ENCODE measurements at places on chromosomes 4 and X.
A peak's percentile ranks its signal among the peaks of the same experiment; 100 is the strongest.

GRCh38 chr4:164551713-164552040, 202.3 kb upstream of the SMIM31 start:
- no peak for DNase-seq

GRCh38 chr4:93342738-93343137, 485.8 kb upstream of the ATOH1 start:
- DNase-seq: no peak

GRCh38 chrX:69158166-69158980, 6.9 kb downstream of the PJA1 start:
- no peak for DNase-seq

GRCh38 chr4:152554742-152555141, 18.9 kb upstream of the FBXW7 start:
- no peak for DNase-seq

- DNase-seq: no peak
These were observed 53.1 kb downstream of the ARHGEF38 start for GRCh38 chr4:105605493-105605892.

GRCh38 chrX:31508338-31508737, 436.5 kb upstream of the FTHL17 start:
- DNase-seq: no peak

DNA sequence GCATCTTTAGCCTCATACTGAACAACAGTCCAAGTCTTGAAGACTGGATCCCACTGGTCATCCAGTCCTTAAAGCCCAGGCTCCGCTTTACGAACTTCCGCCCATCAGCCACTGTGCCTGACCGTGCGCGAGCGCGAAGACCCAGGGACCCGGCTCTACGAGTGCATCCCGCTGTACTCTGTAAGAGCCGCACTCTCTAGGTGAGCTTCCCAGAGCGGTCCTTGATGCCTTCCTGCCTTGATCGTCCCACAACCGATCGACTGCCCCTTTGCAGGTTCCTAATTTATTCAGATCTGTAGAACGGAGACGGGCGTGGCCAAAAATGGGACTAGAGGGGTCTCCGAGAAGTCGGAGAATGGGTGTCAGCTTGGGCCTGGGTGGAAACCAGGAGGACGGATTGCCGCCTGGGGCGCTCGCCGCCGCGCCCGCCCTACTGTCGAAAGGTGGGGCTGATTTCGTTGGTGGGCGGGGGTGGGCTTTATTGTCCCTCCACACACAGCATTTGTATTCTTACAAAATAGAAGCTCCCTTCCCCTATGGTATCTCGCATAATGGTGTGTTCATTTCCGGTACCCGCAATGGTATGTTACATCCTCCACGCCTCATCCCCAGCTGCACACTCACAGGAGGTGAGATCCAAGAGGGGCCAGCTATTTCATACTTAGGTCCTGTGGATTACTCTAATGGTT, 42.3 kb upstream of the FAM156A start:
- no peak for DNase-seq

- DNase-seq: no peak
These were observed 286.8 kb downstream of the CRLF2 start for GRCh38 chrX:925652-926061.

- DNase-seq: no peak
These were observed 44.5 kb upstream of the FAAH2 start for GRCh38 chrX:57241967-57242366.

DNA sequence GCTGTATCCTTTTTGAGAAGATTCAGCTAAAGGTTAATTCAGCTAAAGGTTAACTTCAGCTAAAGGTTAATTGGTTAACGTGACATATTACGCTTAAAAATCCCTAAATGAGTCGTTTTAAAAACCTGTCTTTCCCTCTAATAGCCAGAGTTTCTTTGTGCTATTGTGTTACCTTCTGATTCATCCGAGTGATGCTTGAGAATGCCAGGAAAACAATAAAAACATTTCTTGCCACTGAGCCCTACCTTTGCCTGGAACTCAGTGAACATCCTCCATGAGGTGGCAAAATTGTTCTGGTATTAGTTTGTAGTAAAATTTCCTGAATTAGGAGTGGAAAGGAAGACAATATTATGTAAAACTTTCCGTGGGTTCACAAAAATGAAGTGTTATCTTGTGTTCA, 13.7 kb upstream of the TMPRSS11E start:
- no peak for DNase-seq

- peak; percentile 89 for DNase-seq
These were observed 5.0 kb downstream of the SPON2 start for GRCh38 chr4:1167244-1167949.

- DNase-seq: no peak
These were observed 37.2 kb downstream of the FRMD7 start for GRCh38 chrX:132090403-132091159.

GRCh38 chr4:165111906-165112367, 723 bp downstream of the TMEM192 start:
- no peak for DNase-seq

- peak; percentile 80 for DNase-seq
These were observed 308.5 kb downstream of the CAMK2D start for GRCh38 chr4:113452868-113453620.

- DNase-seq: no peak
These were observed 210.1 kb upstream of the CXCL13 start for GRCh38 chr4:77395481-77395880.

GRCh38 chr4:20015636-20016224, 236.0 kb upstream of the SLIT2 start:
- no peak for DNase-seq

GRCh38 chr4:74450298-74450683, 5.4 kb downstream of the AREG start:
- no peak for DNase-seq

GRCh38 chrX:15269120-15269519, 763 bp downstream of the ASB9 start:
- no peak for DNase-seq

DNA sequence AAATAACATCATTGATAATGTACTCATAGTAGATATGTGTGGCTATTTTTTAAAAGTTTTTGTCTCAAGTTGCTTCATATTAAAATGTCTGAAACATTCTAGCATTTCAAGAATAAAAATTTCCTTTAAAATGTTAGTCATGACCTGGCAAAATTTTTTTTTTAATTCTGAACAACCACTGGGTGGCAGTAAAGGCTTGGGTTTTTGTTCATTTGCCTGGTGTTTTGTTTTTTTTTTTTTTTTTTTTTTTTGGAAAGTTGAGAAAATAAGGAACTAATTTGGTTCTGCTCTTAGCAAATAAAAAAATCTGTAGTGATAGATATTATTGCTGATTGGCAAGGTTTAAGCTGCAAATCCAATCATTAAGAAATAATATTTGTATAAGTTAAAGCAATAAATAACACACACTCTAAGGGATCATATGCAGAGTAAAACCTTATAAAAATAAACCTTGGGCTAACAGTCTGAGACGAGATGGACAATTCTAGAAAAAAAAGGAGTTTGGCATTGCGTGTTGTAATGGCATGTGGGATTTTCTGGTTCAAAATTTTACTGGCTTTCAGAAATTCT, 81.4 kb downstream of the CEP44 start:
- DNase-seq: peak; percentile 5

DNA sequence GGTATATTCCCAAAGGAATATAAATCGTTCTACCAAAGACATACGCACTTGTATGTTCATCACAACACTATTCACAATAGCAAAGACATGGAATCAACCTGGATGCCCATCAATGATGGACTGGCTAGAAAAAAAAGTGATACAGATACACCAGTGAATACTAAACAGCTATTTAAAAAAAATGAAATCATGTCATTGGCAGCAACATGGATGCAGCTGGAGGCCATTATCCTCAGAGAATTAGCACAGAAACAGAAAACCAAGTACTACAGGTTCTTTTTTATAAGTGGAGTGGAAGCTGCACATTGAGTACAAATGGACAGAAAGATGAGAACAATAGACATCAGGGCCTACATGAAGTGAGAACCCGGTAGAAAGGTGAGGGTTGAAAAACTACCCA, 81.4 kb downstream of the ANTXR2 start:
- no peak for DNase-seq

GRCh38 chrX:29083823-29084222, 496.6 kb downstream of the IL1RAPL1 start:
- no peak for DNase-seq

DNA sequence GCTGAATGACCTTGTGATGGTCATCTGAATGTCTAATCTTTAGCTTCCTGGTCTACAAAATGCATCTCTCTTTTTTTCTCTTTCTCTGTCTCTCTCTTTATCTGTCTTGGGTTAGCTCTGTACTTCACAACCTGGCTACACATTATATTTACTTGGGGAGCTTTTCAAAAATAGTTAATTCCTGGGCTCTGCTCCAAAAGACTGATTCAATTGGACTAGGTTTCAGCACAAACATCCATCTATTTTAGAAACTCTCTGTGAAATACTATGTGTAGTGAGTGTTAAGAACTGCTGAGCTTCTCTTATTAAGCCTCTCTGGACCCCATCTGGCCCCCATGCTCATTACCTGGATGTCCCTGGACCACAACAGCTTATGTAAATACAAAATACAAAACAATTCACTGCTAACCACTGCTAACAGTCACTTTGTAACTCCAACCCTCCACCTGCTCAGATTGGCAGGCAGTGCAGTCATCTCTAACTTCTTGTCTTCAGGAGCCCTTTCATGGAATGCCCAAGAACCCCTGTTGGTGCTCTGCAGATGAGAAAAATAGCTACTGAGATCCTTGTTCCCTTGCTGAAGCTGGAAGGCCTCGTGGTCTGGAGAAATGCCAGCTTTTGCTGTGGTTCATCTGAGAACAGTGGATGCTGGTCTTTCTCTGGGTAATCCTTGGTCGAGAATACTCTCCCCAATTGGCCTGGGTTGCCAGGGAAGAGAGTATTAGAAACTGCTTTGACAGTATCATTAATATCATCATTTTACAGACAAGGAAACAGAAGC, 14.8 kb upstream of the BOD1L1 start:
- DNase-seq: no peak
